Panc1 (cell line): ENCODE measurements at places on chromosomes 6 and 20.

- DNase-seq = no peak
Measured at GRCh38 chr20:49627329-49627761, 59.4 kb upstream of the PTGIS start.

DNA sequence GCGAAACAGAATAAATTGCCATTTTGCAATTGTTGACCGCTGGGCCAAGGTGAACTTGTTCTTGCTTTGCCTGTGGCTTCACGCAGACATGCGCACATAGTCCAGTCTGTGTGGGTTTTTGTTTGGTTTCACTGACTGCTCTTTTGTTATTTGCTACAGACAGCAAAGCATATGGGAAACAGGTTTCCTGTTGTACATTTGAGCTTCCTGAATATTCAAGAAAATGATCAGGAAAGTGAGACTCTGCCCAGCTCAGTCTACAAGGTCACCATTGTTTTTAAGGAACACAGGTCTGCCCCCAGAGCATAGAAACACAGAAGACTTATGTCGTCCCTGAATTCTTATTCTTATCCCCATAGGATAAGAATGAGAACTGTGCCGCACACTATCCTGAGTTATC lies 55.6 kb downstream of the SASH1 start:
- DNase-seq = no peak

- DNase-seq = no peak
Measured at GRCh38 chr6:123925350-123925749, 121.7 kb downstream of the NKAIN2 start.

GRCh38 chr6:126667728-126668127 lies 327.8 kb downstream of the CENPW start:
- DNase-seq = no peak

GRCh38 chr6:69868252-69868804 lies 2.0 kb downstream of the COL19A1 start:
- no peak for DNase-seq

DNA sequence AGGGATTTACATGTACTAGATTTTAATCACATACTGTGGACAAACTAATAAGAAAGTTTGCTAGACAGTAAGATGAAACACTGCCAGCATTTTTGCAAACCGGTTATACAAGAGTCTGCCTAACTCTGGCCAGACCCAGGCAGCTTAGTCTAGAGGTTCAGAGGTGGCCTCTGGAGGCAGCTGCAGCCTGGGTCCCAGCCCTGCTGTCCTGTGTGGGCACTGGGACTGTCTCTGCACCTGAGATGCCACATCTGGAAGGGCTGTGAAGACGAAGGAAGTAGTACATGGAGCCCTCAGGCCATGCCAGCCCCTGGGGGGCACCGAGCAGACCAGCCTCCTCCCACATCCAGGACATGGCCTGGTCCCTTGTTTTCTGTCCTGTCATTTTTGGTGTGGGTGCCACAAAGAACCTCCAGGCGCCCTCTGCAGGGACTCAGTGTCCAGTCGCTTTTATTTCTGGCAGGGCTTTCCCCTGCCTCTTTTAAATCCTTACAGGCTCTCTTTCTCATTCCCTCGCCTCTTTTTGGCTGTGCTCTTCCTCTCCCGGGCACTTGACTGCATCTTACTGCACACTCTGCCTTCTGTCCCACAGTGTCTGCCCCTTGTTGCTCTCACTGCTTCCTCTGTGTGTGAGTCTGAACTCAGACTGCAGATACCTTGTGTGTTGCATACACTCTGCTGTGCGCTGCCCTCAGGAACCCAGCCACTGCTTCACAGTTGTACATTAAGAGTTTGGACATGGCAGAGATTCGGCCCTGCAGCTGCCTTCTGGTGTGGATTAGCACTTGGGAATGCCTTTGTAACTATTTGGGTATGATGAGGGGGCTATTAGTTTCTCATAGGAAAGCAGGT lies 216.7 kb downstream of the ZDHHC14 start:
- DNase-seq = no peak

GRCh38 chr6:141282263-141282662 lies 850.5 kb upstream of the GJE1 start:
- DNase-seq = no peak

GRCh38 chr20:49037962-49038387 lies 8.1 kb upstream of the CSE1L start:
- DNase-seq = no peak
